ENCODE measurements at places on chromosomes 5 and 9. TPM values are rescaled to one million over a fixed set of nuclear protein-coding genes. Genes with fewer than 3 reads are reported as not detected.

The ANKRD31 gene
- total RNA-seq = 0.29 TPM

The SRP19 gene
- 49.1 TPM for total RNA-seq

The PLPP6 gene
- 4.4 TPM for total RNA-seq

The IL5 gene
- 5.0 TPM for total RNA-seq

The ACTBL2 gene
- not detected for total RNA-seq

Data from activated CD4-positive, alpha-beta memory T cell treated with anti-CD3 and anti-CD28 coated beads for 36 hours (primary cell).